ENCODE measurements at places on chromosomes 2 and 18.
A peak's percentile ranks its signal among the peaks of the same experiment; 100 is the strongest.

GRCh38 chr18:42931491-42931890, 184.0 kb downstream of the RIT2 start:
- DNase-seq: no peak

DNA sequence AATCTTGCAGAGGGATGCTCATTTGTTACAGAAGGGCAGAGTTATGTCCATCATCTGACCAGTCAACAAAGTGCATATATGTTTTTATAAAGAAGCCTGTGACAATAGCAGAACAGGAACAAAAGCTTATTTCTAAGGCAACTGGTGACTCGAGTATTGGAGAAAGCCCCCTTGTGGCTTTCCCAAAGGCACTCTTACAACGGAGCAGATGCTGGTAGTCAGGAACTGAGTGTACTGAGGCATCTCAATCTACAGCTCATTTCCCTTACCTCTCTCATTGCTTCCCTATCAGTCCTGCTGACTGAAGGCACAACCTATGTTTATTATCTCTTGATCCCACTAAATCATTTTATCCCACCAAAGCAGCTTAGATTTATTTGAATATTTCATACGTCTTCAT, 557.1 kb upstream of the CHAC2 start:
- DNase-seq: no peak

GRCh38 chr2:224444021-224444420, 42.1 kb upstream of the FAM124B start:
- no peak for DNase-seq

DNA sequence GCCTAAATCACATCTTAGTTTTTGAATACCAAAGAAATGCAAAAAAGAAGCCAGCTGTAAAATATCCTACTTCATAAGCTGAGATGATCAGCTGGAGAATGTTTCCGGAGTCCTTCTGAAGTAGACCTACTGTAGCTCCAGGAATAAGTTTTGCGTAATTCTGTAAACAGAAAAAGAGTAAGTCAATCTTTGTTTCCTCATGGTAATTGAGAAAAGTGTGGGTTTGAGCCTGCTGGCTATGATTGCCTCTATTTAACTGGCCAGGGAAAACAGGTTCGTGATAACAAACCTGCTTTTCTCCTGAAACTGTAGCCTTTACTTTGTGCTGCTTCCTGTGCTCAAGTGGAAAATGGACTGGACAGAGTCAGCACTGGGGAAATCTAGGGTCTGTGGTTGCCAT, 58.2 kb downstream of the ITGB6 start:
- DNase-seq: no peak

DNA sequence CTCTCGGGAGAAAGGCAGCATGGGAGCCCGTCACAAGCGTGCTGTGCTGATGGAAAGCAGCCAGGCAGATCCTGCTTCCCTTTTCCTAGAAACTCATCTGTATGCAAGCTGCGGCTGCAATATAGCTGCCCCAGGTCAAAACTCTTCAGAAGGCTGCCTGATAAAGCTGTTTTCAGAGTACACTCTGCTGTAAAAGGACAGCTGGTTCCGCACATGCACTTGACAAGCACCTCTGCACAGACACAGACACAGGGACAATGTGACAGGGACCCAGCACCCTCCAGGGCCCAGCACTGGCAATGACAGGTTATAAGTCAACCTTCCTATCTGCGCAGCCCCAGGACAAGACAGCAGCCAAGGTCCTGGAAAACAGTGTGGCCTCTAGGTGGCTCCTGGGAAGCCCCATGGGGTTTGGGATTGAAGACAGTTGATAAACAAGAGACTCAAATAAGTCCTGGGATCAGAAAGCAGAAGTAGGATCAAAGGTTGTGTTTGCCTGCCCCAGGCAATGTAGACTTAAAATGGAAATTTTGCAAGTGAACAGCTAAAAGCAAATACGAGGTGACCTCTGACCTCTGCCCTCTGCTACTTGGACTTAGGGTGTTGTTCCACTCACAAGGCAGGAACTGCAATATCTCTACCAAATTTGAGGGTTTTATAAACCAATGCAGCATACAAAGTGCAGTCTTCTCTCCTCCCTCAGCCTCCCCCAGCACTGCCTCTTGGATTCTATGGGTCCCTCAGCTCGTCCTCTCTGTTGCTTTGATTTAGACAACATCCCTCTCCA, 16.9 kb downstream of the SLC66A2 start:
- DNase-seq: peak; percentile 22

- DNase-seq: no peak
Observed at GRCh38 chr2:42309366-42309765, 51.7 kb downstream of the COX7A2L start.

GRCh38 chr2:40204268-40204667, 247.6 kb downstream of the SLC8A1 start:
- DNase-seq: no peak

DNA sequence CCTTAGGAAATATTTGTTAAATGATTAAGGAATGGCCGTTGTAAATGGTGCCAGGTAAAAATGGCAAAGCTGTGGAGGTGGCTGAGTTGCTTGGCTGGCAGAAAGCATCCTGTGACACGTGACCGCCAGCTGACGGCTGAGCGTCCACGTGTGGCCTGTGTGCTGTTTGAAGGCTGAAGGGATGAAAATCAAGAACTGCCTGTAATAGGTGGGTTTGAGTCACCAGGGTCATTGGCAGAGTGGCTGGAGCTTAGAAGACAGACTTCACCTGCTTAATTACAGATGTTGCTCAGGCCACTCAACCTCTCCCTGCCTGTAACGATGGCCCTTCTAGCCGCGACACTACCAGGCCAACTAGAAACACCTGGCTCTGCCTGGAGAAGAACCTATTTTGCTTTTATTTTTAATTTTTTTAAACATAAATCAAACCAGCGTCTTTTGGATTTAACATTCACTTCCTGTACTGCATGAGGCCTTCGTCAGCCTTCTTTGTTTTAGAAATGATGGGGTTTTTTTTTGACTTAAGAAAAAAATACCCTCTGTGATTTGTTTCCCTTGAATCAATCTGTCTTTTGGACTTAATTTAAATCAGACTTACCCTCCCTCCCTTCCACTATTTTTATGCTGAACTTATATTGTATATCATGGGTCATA, 206.5 kb downstream of the PRKCE start:
- no peak for DNase-seq

GRCh38 chr2:54676656-54677055, 46.8 kb upstream of the EML6 start:
- no peak for DNase-seq

- DNase-seq: no peak
Observed at GRCh38 chr18:32420084-32420750, 50.5 kb downstream of the GAREM1 start.

DNA sequence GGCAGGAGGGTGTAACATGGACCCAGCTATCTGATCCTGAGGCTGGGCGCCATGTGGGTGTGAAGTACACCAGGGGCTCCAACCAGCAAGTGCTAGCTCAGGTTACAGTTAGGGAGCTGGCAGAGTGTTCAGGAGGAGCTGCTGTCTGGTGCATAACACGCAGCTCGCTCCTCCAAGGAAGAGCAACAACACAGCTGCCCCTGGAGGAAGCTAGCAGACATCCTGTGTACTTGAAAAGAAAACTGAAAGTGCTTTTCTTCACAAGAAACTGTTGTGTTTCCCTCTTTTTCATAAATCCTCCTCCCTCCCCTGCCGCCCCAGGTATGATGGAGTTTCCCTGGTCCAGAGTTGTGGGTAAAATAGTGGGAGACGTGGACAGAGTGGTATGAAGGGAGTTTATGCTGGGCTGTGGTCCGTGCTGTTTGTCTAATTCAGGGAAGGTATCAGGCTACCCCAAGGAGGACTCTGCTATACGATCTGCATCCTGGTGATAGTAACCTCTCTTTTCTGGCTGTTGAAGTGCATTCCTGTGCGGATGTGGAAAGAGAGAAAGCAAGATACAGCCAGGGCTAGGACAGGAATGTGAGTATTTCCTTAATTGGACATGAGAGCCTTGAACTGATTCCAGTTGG, 6.1 kb upstream of the LBH start:
- DNase-seq: peak; percentile 60

GRCh38 chr2:109332880-109333279, 203.9 kb downstream of the SH3RF3 start:
- no peak for DNase-seq

GRCh38 chr18:70058916-70059315, 111.2 kb upstream of the CD226 start:
- DNase-seq: no peak
